ENCODE measurements at places on chromosomes 2 and 18.

DNA sequence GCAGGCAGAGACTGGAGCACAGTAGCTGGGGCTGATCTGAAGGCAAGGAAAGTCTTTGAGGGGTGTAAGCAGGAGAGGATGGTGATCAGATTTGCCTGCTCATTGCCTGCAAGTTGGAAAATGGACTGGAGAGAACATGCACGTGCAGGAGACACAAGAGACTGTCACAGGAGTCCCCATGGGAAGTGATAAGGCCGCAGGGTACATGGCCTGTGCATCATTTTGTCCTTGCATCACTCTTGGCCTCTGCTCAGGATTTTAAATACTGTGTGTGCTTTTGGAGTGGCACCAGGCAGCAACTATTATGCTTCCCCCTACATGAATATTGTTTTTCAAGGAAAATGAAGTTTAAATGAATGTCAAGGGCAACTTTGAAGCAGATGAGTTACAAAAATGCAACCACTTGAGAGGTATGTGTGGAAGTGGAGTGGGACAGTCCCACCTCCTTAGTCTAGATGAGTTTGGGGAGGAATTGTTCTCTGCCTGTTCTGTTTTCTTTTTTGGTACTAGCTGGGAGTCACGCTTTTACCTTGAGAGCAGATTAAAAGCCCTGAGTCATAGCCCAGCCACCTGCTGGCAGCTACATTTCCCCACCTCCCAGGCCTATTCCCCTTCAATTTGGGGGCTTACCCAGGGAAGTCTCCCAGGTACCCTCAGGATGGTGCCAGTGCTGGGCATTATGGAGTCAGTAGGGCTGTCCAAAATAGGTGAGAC lies 19.3 kb downstream of the MAPK4 start:
- DNase-seq, result no peak

GRCh38 chr18:47247416-47248114 lies 3.9 kb downstream of the SKOR2 start:
- no peak for DNase-seq

DNA sequence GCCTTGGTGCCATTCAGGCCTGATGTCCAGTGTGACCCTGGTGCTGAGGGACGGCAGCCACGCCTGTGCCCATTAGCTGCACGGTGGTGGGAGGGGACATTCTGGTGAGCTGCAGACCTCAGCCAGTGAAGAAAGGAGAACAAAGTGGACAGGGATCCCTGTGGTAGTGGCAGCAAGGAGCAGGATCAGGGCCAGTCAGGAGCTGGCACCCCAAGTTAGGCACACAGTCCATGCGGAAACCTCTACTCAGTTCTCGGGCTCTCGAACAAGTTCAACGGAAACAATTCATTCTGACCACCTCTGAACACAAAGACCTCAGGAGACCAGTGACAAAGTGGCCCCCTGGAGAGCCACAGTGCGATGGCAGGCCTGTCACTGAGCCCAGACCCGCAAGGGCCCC lies 30.1 kb downstream of the COA5 start:
- DNase-seq, result no peak

DNA sequence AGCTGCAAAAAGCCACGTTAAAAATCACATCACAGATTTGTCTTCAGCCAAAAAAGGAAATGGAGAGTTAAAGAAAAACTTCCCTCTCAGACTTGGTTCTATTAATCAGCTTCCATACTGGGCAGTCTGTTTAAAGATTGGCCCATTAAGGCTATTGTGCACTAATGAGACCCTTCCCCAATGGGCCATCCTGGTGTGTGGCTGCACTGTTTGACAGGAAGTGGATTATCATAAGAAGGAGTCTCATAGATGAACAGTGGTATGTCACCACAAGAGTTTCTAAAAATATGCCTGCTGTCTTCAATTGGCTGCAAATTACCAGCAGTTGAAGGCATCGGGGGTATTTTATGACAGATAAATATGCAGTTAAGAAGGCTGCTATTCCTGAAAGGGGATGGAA lies 247.6 kb upstream of the THSD7B start:
- no peak for DNase-seq

DNA sequence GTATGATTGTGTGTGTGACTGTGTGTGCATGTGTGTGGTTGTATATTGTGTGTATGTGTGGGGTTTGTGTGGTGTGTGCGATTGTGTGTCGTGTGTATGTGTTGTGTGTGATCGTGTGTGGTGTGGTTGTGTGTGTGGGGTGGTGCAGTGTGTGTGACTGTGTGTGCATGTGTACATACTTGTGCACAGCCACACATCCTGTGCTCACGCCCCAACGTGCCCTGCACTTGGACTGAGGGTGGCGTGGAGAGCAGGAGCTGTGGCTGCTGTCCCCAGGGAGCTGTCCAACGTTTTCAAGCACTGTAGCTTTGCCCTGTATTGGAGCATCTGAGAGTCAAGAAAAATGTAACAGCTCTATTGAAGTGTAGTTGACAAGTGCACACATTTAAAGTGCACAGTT lies 243.2 kb upstream of the HDAC4 start:
- DNase-seq, result no peak

- no peak for DNase-seq
These were observed 57.0 kb upstream of the NOL4 start for GRCh38 chr18:34281722-34282121.

- DNase-seq, result no peak
These were observed 28.6 kb downstream of the ITGA6 start for GRCh38 chr2:172456002-172456401.

GRCh38 chr2:222332116-222332515 lies 33.3 kb upstream of the PAX3 start:
- DNase-seq, result no peak

DNA sequence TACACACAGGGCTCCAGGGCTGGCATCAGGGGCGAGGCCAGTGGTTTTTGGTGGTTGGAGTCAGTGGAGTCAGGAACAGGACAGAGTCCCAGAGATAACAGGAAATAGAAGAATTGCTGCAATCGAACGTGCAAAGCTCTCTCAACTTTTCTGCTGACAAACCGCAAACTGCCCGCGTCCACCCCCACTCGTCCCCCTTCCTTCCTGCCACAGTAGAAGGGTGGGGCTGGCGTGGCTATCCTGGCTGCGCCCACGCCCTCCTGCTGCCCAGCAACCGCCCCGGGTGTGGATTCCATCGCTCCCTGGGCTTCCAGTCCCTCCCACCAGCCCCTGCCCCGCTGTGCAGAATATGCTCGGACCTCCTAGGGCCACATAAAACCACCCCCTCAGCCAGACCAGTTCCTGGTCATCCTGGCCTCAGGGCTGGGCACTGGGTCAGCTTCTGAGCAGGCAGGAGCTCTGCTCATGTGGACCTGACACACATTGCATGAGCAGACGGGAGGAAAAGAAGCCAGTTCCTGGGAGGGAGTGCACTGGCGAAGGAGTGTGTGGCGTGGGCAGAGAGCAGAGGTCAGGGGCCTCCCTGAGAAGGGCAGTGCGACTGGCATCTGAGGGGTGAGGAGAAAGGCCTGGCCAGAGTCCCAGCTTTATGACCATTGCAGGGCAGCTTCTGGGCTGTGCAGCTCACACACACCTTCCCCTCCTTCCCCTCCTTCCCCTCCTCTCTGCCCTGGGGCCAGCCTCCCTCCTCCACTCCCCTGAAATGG lies 85.4 kb upstream of the ATG16L1 start:
- no peak for DNase-seq

Data from stimulated activated CD8-positive, alpha-beta memory T cell treated with anti-CD3 and anti-CD28 coated beads, Interleukin-15, amount 100 ng/mL, for 4 hours (primary cell).